Stimulated activated CD8-positive, alpha-beta memory T cell treated with anti-CD3 and anti-CD28 coated beads, Interleukin-12 subunit alpha, Interleukin-12 subunit beta, amount 100 ng/mL, for 4 hours (primary cell): ENCODE measurements at places on chromosomes 7 and 10.

GRCh38 chr7:40455485-40455884 lies 320.7 kb downstream of the SUGCT start:
- no peak for DNase-seq

DNA sequence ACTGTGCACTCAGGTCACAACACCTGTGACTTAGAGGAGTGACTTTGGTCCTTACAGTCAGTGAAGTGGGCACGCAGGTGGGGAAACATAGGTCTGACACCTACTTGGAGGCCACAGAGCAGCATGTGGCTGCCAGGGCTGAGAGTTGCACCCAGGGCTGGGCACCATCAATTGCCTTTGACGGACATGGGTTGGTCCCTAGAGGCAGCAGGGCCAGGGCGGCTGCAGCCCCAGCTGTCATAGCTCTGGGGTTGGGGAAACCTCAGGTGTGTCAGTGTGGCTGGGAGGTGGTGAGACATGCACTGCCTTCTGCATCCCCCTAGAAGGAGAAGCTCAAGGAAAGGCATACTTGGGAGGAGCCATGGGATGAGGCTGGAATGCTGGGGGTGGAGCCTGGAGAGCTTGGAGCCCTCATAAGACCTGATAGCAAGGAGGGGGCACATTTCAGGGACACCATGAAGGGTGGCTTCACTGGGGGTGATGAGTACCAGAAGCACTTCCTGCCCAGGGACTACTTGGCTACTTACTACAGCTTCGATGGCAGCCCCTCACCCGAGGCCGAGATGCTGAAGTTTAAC lies at the start of gene INMT:
TSS of gene INMT (plus strand) at position 440 of the 578 bp plus-strand sequence. CDS start at position 456, 16 bp downstream.
- DNase-seq: no peak

DNA sequence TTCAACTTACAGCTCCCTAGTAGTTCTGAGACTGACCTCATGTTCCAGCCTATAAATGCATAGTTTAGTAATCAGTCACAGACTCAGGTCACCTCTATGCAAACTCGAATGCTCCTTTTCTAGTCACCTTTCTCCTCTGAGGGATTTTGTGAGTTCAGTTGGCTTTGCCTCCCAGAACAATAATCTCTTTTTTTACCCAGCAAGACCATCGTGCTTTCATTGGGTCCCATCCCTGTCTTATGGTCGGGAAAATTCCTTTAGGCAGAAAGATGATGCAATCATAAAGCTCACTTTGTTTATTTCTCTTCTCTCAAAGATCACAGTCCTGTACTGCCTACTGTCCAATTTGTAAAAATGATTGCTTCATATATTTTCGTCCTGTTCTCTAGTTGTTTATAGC lies 38.4 kb downstream of the TWIST1 start:
- no peak for DNase-seq

DNA sequence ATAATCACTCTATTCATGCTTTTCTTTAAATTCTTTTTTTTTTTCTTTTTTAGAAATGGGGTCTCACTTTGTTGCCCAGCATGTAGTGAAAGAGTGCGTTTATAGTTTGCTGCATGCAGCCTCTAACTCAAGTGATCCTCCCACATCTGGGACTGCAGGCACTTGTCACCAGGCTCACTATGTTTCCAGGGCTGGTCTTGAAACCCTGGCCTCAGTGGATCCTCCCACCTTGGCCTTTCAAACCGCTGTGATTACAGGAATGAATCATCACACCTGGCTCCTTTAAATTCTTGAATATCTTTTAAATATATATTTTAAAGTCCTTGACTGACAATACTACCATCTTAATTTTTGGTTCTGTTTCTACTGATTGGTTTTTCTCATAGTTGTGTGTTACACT lies 591.6 kb upstream of the KCND2 start:
- no peak for DNase-seq

GRCh38 chr10:97226398-97226797 lies 40.6 kb upstream of the SLIT1 start:
- no peak for DNase-seq

- no peak for DNase-seq
These were observed 825 bp downstream of the ADRB1 start for GRCh38 chr10:114044247-114045135.

- DNase-seq: no peak
These were observed 212.2 kb downstream of the CUX1 start for GRCh38 chr7:102029616-102030015.

DNA sequence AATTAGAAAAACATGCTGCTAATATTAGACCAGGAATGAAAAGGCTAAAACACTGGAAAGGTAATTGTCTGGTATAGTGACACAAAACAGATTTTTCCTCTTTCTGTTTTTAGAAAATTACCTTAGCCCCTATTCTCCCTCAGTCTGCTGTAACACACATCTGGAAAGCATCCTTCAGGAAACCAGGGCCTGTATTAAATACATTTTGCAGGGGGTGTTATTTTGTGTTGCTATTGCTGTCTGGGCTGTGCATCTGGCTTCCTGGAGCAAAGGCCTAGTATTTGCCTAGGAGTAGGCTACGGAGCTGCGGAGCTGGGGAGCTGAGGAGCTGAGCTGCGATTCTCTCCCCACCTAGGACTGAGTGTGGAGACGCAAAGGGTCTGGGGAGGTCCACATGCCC lies 169.3 kb downstream of the GFRA1 start:
- DNase-seq: no peak

DNA sequence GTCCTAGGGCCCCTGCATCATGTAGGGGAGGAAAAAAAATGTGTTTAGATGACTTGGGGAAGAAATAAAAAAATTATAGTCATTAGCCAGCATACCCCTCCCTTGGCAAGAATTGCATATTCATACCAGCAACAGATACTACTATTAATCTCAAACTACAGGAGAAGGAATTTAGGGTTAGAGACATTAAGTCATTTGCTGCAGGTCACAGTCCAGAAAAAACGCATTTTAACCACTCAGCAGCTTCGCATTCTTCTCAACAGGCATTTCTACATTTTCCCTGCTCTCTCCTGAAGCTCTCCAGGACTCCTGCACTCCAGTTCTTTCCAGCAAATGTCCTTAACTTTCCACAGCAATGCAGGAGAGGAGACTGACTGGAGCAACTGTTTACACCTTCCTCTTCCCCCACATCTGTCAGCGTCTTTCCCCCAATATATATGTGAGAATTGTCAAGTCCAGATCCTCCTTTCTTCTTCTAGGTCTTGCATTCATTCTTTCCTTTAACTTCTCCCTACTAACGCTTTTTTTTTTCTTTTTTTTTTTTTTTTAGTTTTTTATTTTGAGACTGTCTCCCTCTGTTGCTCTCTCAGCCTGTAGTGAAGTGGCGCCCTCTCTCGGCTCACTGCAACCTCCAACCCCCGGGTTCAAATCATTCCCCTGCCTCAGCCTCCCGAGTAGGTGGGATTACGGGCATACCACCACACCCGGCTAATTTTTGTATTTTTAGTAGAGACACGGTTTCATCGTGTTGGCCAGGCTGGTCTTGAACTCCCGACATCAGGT lies 35.6 kb downstream of the PRPS1L1 start:
- no peak for DNase-seq

- no peak for DNase-seq
These were observed 218.0 kb downstream of the WDR37 start for GRCh38 chr10:1274111-1274661.

DNA sequence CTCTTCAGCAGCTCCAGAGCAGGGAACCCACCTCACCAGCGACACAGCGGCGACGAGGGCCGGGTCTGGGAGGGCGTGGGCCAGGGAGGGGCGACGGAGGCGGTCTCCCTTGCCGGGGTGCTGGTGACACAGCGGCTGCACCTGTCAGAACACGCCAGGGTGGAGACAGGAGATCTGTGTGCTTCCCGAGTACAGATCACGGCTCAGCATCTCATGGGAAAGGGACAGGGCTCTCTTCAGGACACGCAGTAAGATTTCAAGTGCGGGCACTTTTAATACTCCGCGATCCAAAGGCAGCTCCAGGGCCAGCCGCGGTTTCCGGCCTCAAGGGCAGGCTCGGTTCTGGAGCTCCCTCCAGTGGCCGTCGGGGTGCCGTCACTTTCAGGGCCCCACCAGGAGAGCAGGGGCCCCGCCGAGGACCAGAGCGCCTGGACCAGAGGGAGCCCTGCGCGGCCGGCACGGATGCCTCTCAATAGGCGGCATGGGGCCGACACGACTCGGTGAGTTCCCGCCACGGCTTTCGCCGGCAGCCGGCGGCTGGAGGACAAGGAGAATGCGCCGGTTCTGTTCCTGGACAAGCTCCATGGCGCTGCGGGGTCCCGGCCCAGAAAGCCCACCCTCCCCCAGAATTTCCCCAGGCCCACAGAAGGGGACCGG lies 21.4 kb downstream of the GPR146 start:
- DNase-seq: peak; percentile 57

DNA sequence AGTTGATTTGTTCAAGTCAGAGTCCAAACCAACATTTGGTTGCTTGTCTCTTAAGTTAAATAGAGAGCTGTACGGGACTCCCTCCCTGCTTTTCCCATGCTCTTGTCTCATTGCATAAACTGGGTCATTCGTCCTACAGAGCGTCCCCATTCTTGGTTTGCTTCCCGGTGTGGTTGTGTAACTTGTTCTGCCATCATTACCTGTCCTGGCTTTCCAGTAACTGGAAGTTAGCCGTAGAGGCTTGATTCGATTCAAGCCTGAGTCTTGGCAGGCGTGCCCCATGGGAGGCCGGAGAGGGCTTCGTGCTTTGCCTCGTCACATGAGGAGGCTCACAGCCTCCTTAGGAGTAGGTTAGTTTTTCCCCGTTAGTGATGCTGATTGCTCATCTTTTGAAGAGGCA lies 40.2 kb downstream of the FBH1 start:
- no peak for DNase-seq

GRCh38 chr7:37987732-37988131 lies 67.3 kb downstream of the EPDR1 start:
- DNase-seq: no peak

DNA sequence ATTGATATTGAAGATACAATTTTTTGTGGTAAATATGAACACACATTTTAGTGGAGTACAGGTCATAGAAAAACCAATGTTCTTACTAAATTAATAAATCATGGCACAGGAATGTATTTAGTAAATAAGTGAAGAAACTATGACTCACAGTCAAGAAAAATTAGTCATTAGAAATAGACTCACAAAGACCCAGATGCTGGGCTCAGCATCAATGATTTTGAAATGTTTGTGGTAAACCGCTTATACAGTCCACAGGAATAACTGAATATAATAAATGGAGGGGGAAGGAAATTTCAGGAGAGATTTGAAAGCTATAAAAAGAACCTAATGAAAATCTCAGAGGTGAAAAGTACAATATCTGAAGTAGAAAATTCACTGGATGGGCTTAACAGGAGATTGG lies 138.3 kb upstream of the ADCY1 start:
- DNase-seq: no peak

DNA sequence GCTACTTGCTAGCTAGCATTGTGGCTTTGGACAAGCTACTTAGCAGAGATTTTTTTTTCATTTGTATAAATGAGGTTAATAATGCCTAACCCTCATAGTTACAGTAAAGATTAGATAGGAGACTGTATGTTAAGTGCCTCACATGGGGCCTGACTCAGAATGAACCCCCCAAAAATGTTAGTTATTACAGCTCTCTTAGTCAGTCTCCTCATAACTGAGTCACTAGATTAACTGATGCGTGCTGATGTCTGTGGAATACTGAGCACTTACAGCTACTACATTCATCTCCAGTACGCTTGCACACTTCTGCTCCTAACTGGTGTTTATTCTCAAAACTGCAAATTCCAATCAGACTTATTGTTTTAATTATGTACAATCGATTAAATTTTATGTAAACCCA lies 315.3 kb downstream of the SNX13 start:
- no peak for DNase-seq

- no peak for DNase-seq
These were observed 832 bp upstream of the TIAL1 start for GRCh38 chr10:119597405-119598186.

GRCh38 chr10:79444199-79445119 lies 965 bp downstream of the ZCCHC24 start:
- peak; percentile 33 for DNase-seq

GRCh38 chr10:93458821-93459257 lies 23.3 kb downstream of the MYOF start:
- DNase-seq: no peak

DNA sequence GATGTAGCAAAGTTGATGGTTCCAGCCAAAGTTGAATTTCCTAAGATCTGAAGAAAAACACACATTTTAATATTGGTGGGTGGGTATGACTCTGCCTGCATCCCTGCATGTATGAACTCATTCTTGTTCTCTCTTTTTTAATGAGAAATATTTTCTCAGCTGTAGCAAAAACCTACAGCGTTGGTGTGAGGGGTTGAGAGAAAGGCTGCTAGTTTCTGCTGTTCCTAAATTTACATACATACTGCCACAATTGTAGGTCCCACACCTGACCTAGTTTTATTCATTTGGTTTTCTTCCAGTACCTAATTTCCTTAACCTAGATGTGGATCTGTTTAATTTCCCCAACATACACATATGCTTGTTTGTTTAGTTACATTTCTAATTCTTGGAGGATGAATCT lies 4.6 kb downstream of the AGFG2 start:
- DNase-seq: no peak

DNA sequence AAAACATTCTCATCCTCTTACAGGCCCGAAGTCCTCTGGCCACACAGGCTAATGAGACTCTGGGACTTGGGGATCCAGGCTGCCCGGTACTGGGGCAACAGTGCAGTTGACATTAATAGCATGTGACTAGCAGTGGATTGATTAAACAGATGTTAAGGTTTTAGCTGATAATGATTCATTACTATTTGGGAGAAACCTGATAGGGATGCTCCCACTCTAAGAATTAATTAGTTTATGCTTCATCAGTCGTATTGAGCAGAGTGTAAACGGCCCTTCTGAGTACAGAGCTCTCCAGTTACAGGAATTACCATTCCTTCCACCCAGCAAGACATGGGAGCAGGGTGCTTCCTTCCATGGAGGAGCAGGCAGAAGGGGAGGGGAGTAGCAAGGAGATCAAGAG lies 82.7 kb downstream of the RPS24 start:
- DNase-seq: no peak

DNA sequence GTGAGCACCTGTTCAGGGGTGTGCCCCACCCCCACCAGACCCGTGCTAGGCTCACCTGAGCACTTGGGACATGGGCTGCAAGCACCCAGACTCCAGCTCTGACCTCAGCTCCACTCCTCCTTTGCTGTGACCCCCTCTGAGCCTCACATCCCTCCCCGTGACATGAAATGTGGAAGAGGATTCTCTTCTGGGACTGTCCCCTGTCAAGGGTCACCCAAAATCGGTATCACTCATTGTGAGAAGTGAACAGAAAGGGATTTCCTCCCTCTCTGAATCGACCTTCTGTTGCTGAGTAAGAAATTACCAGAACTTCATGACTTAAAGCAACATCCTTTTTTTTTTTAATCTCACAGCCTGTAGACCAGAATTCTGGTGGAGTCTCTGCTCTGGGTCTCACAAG lies 6.2 kb upstream of the CHST15 start:
- DNase-seq: no peak

DNA sequence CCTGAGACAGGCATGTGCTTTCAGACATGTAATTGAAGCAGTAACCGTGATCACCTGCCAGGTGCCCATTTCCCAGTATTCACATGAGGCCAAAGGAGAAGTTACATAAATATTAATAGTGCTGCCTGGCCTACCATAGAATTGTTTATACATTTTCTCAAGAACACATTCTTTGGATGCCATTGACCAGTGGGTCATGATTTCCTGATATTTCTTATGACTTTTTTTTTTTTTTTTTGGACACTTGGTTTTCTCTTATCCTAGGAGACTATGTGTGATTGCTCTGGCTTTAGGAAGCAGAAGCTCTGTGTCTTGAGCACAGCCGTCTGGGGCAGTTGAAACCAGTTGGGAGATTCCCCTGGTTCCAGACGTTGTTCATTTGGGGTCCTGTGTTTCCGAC lies 143.9 kb upstream of the NPS start:
- no peak for DNase-seq
